Endothelial cell (in vitro differentiated cells): ENCODE measurements at places on chromosomes 12 and 14.

DNA sequence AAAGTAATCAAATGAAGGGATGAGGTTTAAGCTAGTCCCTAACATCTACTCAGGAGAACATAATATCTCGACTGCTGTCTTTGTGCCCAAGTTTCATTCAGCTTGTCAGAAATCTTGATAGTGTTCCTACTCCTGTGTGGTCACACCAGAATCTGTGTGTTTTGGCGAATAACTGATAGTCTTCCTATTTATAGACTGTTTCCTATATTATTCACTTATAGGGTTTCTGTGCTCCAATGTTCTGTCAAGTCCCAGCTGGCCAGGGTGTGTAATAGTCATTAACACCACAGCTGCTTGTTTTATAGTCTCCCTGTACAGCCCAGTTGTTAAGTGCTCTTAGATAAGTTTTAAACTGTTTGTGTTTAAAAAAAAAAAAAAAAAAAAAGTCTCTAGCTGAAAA, 45.9 kb downstream of the GPR135 start:
- no peak for DNase-seq

- DNase-seq, result no peak
Measured at GRCh38 chr14:103630364-103631108, 1.5 kb downstream of the KLC1 start.

- no peak for DNase-seq
Measured at GRCh38 chr12:42704810-42705401, 115.4 kb upstream of the PRICKLE1 start.

GRCh38 chr14:104161602-104162367, 23.4 kb downstream of the KIF26A start:
- no peak for DNase-seq

DNA sequence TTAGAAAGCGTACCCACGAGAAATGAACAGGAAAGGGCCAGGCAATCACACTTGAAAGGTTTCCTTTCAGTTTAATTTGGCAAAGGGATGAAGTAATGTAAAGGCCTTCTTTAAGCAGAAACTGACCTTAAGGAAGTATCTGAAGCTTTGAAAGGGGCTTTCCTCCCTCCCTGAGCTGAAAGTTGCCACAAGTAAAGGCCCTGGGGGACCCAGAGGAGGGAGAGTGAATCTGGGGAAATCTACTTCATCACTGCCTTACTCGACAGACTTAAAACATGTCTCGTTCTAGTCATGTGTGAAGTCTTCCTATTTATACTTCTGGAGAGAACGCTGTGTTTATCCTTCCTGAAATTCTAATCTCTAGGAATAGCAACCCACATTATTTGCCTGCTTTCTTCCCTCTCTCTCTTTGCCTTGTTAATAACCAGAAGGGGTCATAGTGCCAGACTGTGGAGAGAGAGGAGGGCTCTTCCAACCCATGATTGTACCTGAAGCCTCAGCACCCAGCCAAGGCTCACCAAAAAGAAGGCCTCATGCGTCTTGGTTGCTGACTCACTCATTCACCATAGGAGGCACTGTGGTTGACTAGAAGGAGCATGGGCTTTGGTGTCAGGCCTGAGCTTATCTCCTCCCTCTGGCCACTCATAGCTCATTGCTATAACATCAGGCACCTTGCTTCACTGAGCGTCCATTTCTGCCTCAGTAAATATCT, 10.2 kb upstream of the GPX2 start:
- DNase-seq, result no peak

- DNase-seq, result no peak
Measured at GRCh38 chr14:24251880-24252288, 9.5 kb upstream of the TINF2 start.

DNA sequence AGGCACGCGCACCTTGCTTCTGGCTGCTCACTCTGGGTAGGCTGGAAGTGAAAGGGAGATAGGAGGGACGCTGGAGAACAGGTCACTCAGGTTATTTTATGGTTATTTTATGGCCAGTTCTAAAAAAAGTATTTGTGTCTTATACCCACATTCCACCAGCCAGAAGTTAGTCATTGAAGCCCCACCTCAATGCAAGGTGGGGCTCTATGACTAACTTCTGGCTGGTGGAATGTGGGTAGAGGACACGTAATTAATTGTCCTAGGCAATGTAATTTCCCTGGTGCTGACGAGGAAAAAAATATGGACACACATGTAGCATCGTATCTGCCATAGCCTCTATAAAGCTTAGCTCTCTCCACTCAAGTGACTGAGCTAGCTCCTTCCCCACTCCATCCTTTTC, 104.9 kb downstream of the PDZRN4 start:
- no peak for DNase-seq

DNA sequence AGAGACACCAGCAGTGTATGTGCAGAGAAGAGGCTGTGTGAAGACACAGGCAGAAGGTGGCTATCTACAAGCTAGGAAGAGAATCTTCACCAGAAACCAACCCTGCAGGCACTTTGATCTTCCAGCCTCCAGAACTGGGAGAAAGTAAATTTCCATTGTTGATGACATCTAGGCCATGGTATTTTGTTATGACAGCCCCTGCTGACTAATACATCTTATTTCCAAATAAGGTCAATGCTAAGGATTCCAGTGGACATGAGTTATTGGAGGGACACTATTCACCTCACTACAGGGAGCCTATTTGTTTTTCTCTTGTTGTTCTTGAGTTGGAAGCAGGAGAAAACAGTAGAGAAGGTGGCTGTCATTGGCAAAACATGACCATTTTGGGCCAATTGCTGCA, 88.5 kb upstream of the RIN3 start:
- no peak for DNase-seq

GRCh38 chr12:122687086-122687485, 16.1 kb downstream of the HCAR2 start:
- no peak for DNase-seq

DNA sequence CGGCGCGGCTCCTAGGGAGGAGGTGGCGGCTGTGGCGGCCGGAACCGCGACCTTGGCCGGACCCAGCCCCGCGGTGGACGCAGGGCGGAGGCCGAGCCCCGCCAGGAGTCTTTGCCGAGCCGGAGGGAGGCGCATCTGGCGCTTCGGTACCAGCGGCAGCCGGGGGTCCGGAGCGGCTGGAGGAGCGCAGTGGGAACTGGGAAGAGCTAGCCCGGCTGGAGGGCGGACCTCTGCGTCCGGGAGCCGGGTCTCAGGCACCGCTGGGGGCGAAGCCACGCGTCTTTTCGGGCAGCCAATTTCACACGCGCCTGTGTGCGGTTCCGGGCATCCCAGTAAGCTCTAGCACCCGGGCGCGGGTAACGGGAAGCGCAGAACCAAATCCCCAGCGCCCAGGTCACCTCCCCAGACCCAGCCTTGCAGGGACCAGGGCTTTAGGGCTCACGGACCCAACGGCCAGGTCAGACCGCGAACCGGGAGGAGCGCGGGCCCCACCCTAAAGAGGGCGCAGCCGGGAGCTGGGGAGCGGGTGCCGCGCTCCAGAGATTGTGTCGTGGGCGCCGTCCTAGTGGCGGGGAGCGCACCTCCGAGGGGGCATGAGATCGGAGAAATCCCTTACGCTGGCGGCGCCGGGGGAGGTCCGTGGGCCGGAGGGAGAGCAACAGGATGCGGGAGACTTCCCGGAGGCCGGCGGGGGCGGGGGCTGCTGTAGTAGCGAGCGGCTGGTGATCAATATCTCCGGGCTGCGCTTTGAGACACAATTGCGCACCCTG, 89.4 kb downstream of the GALNT8 start:
- peak; percentile 75 for DNase-seq

DNA sequence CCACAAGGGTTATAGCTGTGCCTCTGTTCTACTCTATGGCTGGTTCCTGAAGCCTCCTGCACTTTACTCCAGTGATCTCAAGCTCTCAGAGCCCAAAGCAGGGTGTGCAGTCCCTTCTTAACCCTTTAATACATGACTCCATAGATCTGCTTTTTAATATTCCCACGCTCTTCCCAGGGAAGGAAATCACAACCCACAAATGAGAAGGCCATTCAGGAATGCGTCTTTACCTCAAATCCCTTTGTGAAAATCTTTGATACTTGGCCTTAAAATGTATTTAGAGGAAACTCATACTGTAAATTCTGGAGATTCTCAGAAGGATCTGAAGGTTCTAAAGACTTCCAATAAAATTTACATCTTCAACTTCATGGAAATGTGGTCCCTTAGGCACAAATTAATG, 17.0 kb downstream of the NID2 start:
- no peak for DNase-seq

- peak; percentile 14 for DNase-seq
Measured at GRCh38 chr12:79547044-79547734, 143.6 kb downstream of the PAWR start.

GRCh38 chr12:52616680-52617402, 1.5 kb downstream of the KRT73 start:
- DNase-seq, result no peak

GRCh38 chr12:15839682-15840081, 42.5 kb upstream of the STRAP start:
- DNase-seq, result no peak

DNA sequence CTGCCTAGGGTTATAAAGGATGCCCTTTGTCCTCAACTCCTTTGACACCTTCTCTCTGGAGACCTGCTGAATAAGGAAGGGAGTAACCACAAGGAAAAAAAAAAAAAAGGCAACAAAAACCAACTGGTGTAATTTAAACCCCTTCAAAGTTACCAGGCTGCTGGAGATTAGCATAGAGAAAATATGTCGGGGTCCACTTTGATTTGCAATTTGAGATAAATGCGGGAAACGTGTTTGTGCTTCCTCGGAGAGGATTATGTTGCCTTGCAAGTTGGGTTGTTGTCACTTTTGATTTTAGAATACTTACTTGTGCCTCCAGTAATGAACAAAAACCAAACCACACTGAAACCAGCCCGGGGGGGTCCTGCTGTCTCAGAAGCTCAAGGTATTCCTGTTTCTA, 200.2 kb upstream of the MYL2 start:
- no peak for DNase-seq

DNA sequence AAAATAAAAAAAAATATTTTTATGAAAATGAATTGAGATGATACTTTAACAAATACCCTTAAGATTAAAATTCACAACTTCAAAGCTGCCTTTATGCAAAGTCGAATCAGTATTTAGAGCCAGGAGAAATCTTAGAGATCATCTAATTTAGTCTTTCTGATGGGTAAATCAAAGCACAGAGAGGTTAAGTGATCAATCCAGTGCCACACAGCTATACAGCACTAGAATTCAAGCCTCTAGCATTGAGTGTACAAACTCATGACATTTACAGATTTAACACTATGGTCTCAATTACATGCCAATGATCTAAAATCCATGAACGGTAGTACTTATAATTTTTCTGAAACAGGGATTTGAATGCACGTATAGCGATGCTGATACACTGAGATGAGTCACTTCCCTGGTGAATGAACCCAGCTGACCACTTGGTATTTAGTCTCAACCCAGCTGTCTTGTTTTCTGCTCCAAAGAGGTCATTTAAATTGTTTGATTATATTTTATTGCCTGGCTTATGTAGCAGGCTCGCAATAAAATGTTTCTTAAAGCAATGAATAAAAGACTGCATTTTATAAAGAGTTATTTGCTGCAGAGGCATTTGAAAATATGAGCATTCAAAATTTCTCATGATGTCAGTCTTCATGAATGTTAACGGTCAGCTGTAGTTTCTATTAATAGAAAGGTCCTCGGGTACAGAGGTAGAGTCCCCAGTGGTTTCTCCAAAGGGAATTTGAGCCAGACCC, 152.4 kb upstream of the PRICKLE1 start:
- DNase-seq, result no peak

DNA sequence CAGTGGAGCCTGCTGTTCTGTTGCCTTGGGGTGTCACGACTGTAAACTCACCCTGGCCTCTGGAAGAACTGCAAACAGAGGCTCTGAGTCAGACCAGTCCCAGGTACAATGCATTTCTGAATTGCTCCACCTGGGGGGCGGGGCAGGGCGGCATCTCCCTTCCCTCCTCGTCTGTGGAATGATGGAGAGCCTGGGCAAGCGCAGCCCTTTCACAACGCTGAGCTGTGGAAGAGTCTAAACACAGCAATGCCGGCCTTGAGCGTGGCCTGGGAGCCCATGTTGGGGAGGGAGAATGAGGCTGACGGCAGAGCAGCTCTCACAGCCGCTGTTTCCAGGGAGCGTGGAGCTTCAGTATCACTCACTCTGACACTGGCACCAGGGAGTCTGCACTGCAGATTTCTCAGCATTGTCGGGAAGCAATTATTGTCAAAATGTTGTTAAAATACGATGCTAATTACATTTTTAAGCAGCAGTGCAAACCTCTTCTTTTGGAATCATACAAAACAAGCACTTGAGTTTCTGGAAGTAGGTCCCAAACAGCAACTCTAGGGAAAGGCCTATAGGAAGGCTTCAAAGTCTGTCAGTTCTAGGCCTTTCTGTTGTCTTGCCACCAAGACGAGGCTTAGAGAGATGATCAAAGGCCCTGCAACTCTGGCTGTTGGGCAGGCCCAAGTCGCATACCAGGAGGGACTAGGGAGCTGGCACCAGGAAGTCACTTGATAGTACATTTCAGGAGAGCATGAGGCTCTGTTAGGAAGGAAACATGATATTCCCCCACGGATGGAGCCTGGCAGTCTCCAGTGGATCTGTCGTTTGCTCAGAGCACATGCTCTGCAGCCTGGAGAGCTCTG, 244.0 kb upstream of the FKBP4 start:
- no peak for DNase-seq

DNA sequence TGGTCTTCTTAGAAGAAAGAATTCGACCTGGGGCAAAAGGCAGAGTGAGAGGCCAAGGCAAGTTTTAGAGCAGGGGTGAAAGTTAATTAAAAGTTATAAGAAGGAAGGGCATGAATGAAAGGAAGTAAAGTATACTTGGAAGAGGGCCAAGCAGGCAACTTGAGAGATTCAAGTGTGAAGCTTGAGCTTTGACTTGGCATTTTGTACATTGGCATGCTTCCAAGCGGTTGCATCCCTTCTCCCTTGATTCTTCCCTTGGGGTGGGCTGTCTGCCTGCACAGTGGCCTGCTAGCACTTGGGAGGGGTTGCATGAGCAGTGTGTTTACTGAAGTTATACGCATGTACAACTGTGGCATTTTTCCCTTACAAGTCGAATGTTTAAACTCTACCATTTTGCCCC, 74.8 kb upstream of the MGAT4C start:
- DNase-seq, result no peak

DNA sequence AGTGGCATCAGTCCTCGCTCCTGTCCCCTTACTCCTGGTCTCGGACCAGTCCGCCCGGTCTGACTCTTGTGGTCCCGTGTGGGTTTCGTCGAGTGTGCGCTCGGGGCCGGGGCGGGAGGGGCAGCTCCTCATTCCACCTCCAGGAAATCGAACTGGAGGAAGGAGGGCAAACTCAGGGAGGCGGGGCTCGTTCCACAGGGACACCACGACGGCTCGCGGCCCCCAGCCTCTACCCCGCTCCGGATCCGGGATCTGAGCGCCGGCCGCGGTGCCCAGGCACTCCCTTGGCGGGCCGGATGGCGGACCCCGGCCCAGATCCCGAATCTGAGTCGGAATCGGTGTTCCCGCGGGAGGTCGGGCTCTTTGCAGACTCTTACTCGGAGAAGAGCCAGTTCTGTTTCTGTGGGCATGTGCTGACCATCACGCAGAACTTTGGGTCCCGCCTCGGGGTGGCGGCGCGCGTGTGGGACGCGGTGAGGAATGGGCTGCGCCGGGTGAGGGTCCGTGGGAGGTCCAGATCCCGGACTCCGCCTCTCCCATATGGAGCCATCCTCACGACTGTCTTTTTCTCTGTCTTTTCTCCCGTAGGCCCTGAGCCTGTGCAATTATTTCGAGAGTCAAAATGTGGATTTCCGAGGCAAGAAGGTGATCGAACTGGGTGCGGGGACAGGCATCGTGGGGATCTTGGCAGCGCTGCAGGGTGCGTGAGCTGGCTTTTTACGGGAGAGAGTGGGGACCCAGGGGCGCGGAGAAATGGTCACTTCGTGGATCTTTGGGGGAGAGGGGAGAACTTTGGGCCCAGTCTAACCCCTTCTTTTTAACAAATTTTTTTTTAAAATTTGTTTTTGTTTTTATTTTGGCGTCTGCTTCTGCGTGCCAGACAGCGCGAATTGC, at the start of gene EEF1AKMT3:
Gene EEF1AKMT3, plus strand, starts transcription at position 186 of the 894 bp plus-strand sequence. Its CDS starts 111 bp downstream, at position 297.
- DNase-seq, result peak; percentile 63

- DNase-seq, result no peak
Measured at GRCh38 chr12:56208006-56208405, 13.7 kb downstream of the RNF41 start.
